Central memory CD8-positive, alpha-beta T cell (primary cell): ENCODE measurements at places on chromosomes 12 and 14.

GRCh38 chr12:109581856-109582255, 8.3 kb downstream of the MVK start:
- H3K4me1 ChIP-seq, result no peaks in the 10 kb centered on the region
- H3K36me3 ChIP-seq, result peaks cover 16% of the 10 kb centered on the region
- DNase-seq, result no peak
- H3K4me3 ChIP-seq, result no peak overlapping the region

DNA sequence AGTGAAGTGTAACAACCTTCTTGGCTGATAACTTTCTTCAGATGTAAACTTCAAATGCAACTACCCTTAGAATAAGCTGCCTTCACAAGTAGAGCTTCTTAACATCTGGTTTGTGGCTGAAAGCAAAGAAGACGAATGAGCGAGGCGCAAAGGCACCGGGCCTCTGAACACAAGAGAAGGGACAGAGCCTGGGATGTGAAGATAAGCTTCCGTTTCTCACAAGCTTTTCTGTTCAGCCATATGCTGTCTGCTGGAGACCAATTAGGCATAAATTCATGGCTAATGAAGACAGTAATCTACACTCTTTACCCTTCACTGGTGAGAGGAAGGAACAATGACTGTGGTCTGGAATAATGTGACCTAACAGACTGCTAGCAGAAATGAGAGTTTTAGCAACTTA, 195.2 kb downstream of the ATXN7L3B start:
- DNase-seq, result no peak
- H3K4me1 ChIP-seq, result no peaks in the 10 kb centered on the region
- no peaks in the 10 kb centered on the region for H3K36me3 ChIP-seq

- H3K27ac ChIP-seq, result no peak overlapping the region
- H3K27me3 ChIP-seq, result no peaks in the 10 kb centered on the region
- no peak overlapping the region for H3K4me3 ChIP-seq
- no peaks in the 10 kb centered on the region for H3K36me3 ChIP-seq
- no peaks in the 10 kb centered on the region for H3K4me1 ChIP-seq
Measured at GRCh38 chr14:87175175-87175574, 817.8 kb downstream of the GALC start.

- DNase-seq, result no peak
- peaks cover 6% of the 10 kb centered on the region for H3K4me1 ChIP-seq
- no peak overlapping the region for H3K4me3 ChIP-seq
- peak overlapping the region; percentile 1 for H3K27ac ChIP-seq
- H3K27me3 ChIP-seq, result no peaks in the 10 kb centered on the region
- peaks cover 2% of the 10 kb centered on the region for H3K36me3 ChIP-seq
Measured at GRCh38 chr12:89418228-89418910, 66.1 kb upstream of the DUSP6 start.

GRCh38 chr12:131620946-131621681, 89.8 kb upstream of the SFSWAP start:
- H3K27ac ChIP-seq, result no peak overlapping the region
- no peak for DNase-seq
- peaks cover 12% of the 10 kb centered on the region for H3K36me3 ChIP-seq
- H3K27me3 ChIP-seq, result peaks cover 33% of the 10 kb centered on the region
- peaks cover 3% of the 10 kb centered on the region for H3K4me1 ChIP-seq
- H3K4me3 ChIP-seq, result no peak overlapping the region

DNA sequence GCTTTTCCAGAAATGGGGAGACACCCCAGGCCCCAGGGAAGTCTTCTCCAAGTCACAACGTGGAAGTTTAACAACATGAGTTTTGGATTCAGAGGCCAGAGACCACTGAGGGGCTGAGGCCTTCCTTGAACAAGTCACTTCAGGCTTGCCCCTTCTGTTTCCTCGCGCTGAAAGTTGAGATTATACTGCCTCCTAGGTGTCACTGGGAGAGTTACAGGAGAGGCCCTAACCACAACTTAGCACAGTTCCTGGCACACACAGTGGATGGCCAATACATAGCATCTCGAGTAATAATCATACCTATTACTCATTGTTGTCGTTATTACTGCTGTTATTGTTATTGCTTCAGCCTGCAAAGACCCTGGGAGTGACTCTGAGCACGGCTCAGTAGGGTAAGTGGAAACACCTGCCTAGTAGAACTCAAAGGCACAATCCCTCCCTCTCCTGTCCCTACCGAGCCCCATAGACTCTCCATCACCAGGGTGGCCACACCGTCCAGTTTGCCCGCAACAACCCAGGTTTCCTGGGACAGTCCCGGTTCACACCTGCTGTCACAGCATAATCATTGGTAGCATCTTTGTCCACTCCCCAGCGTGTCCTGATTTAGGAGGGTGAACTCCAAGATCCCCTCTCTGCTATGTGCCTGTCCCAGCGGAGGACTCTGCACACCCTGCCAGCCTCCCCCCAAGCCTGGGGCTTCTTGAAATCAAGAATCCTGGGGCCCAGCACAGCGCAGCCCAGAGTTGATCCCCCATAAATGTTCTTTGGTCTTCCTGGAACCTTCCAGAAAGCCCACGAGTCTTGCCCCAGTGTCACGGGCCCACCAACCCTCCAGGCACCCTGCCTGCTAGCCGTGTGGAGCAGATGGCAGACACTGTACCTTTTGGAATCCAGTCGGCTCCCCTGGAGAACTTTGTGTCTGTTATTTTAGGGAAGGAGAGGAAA, 85.0 kb downstream of the SYNE3 start:
- peaks cover 7% of the 10 kb centered on the region for H3K4me1 ChIP-seq
- peaks cover 43% of the 10 kb centered on the region for H3K36me3 ChIP-seq
- no peaks in the 10 kb centered on the region for H3K27me3 ChIP-seq
- DNase-seq, result no peak

DNA sequence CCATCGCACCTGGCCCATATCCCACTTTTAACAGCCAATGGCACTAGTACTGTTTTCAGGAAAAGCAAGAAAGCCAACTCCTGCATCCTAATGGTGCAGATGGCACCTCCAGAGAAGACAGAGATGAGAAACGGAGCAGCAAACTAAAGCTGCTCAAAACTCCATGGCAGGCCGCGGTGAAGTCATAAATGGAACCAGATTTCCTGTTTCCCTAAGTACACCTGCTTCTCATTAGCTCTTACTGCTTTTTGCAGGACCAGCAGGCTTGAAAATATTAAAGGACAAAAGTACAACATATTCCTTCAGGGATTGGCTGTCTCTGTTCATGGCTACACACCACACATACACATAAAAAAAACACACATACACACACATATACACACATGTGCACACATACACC, 36.7 kb upstream of the LGALS3 start:
- DNase-seq, result no peak
- H3K27me3 ChIP-seq, result no peaks in the 10 kb centered on the region
- no peak overlapping the region for H3K27ac ChIP-seq
- no peaks in the 10 kb centered on the region for H3K36me3 ChIP-seq
- peaks cover 6% of the 10 kb centered on the region for H3K4me1 ChIP-seq
- H3K4me3 ChIP-seq, result no peak overlapping the region

- no peaks in the 10 kb centered on the region for H3K27me3 ChIP-seq
- H3K27ac ChIP-seq, result no peak overlapping the region
- no peaks in the 10 kb centered on the region for H3K36me3 ChIP-seq
- no peak overlapping the region for H3K4me3 ChIP-seq
- H3K4me1 ChIP-seq, result no peaks in the 10 kb centered on the region
Measured at GRCh38 chr12:75048767-75049166, 160.9 kb downstream of the KCNC2 start.
